ENCODE measurements at places on chromosomes 12 and 14.

DNA sequence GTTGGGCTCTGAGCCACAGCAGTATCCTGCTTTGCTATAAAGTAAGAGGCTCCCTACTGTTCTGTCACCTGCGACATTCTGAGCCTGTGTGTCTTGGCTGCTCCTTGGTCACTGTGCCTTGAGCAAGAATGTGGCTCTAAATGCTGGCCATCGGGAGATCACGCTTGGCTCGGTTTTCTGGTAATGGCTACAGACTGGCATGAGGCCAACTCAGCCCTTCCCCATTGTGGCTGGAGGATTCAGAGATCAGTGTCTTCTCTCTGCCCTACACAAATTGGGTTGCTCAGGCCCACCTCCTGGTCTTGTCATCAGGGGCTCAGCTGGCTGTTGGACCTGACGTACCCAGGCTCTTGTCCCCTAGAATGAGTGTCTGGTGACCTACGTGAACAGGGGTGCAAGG lies 94.5 kb downstream of the PLXNC1 start:
- peak; percentile 71 for DNase-seq

GRCh38 chr14:36583242-36583892 lies 953 bp upstream of the NKX2-8 start:
- DNase-seq = no peak

- no peak for DNase-seq
Observed at GRCh38 chr14:21846227-21846885, 172.7 kb upstream of the OR4E1 start.

GRCh38 chr12:126781593-126781992 lies 1485.4 kb upstream of the TMEM132C start:
- no peak for DNase-seq

- no peak for DNase-seq
Observed at GRCh38 chr14:72549026-72549425, 344.9 kb downstream of the DPF3 start.

DNA sequence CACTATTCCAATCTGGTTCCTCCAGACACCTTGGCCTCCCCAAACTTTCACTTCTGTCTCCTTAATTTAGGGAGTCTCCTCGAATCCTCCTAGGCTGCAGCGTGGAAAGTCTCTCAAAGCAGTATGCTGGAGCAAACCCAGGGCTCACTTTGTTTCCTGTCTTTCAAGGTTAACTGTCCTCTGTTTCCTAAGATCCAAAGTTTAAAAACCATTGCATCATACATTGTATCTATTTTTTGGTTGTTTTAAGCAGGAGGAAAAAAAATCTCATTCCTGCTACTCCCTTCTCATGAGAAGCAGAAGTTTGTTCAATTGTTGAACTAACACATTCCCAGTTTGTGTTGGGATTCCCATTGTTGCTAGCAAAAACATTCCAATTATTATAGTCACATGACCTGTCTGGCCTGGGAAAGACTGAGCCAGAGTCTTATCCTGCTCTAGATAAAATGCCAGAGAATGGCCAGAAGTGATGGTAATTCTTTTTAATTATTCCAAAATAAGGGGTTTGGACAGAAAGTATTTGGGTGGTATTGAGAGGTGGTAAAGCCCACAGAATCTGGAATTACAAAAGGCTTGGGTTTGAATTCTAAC lies 67.3 kb downstream of the HSPB8 start:
- no peak for DNase-seq

- no peak for DNase-seq
Observed at GRCh38 chr12:66240096-66240820, 51.2 kb downstream of the IRAK3 start.

DNA sequence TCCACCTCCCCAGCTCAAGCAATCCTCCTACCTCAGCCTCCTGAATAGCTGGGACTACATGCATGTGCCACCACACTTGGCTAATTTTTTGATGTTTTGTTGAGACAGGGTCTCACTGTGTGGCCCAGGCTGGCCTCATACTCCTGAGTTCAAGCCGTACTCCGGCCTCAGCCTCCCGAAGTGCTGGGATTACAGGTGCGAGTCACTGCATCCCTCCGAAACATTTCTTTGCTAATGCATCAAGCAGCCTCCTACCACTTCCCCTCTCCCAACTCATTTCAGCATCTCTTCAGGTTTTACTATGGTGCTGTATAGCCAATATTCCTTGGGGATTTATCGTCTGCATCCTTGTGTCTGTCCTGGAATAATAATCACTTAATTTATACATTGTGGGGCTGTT lies 2.3 kb upstream of the SLC22A17 start:
- peak; percentile 11 for DNase-seq

DNA sequence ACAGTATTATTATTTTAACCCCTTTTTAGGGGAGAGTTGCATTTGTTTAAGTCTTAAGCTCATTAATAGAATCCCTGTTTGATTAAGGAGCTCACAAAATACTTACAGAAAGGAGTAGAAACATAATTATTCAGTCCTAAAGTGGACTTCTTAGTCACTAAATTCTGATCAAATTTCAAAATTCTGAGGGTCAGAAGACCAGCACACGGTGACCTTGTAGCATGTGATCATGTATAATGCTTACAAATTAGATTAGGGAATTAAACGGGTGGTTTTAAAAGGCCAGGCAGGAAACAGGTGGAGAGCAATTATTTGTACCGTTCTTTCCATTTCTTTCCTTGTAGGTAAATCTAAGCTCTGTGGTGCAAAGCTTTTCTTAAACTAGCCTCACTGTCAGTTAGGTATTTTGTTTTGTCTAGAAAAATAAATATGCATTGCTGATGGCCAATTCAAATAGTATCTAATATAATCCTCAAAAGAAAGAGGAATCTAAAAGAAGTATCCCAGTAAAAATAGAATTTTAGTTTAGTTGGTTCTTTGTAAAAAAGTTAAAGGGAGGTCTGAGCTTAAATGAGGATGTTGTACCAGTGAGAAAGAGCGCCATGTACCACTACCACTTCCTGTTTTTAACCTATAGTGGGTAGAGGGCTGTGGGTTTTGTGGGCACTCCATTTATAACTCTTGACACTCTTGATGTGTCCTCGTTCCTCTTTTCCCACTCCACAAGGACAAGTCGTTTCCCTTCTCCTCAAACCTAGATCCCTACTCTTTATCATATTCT lies 51.1 kb downstream of the SLC38A1 start:
- no peak for DNase-seq

GRCh38 chr12:82438356-82438755 lies 80.0 kb downstream of the METTL25 start:
- DNase-seq = no peak

- DNase-seq = no peak
Observed at GRCh38 chr14:99287269-99287942, 15.4 kb upstream of the BCL11B start.

GRCh38 chr12:67792185-67792584 lies 143.6 kb downstream of the DYRK2 start:
- DNase-seq = no peak

GRCh38 chr14:54226558-54226957 lies 170.2 kb upstream of the CDKN3 start:
- no peak for DNase-seq

- no peak for DNase-seq
Observed at GRCh38 chr14:94581127-94581999, at the start of gene SERPINA5. TSS of gene SERPINA5 (plus strand) at chr14:94581426. CDS start at chr14:94587363, 5,937 bp downstream.

GRCh38 chr12:47753021-47754001 lies 5.4 kb downstream of the RAPGEF3 start:
- DNase-seq = no peak

- DNase-seq = no peak
Observed at GRCh38 chr12:52925717-52926595, 21.1 kb upstream of the KRT8 start.

DNA sequence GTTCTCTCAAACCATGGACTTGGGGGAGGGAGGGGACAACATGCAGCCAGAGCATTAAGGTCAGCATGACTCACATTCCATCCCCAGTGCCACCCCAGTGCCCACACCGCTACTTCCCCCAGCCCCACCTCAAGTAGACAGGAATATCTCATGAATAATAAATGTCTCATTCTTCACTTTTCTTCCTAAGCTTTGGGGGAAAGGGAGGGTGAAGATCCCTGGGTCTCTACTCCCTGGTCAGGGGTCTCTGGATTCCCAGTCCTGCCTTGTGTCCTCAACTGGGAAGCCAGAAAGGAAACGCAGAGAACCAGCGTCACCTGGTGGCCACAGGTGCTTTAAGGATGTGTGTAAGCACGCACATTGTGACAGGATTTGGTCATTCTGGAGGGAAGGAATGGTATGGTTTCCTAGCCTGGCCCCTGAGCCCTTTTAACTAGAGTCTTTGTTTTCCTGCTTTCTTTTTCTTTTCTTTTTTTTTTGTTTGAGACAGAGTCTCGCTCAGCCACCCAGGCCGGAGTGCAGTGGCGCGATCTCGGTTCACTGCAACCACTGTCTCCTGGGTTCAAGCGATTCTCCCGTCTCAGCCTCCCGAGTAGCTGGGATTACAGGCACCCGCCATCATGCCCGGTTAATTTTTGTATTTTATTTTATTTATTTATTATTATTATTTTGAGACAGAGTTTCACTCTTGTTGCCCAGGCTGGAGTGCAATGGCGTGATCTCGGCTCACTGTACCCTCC lies 3.4 kb downstream of the GPR84 start:
- DNase-seq = peak; percentile 90

Data from osteocyte (in vitro differentiated cells).